ENCODE measurements at places on chromosomes 13 and 19. TPM values are rescaled to one million over a fixed set of nuclear protein-coding genes. Genes with fewer than 3 reads are reported as not detected.

TEX101 gene
- total RNA-seq, result not detected

SERP2 gene
- total RNA-seq, result 7.7 TPM

PSG1 gene
- total RNA-seq, result not detected

PRKACA gene
- 25.0 TPM for total RNA-seq

SUGP2 gene
- total RNA-seq, result 37.7 TPM

ANKRD24 gene
- total RNA-seq, result 0.20 TPM

TMEM150B gene
- 12.5 TPM for total RNA-seq

PGLYRP1 gene
- total RNA-seq, result not detected

CEBPA gene
- 21.3 TPM for total RNA-seq

DNA sequence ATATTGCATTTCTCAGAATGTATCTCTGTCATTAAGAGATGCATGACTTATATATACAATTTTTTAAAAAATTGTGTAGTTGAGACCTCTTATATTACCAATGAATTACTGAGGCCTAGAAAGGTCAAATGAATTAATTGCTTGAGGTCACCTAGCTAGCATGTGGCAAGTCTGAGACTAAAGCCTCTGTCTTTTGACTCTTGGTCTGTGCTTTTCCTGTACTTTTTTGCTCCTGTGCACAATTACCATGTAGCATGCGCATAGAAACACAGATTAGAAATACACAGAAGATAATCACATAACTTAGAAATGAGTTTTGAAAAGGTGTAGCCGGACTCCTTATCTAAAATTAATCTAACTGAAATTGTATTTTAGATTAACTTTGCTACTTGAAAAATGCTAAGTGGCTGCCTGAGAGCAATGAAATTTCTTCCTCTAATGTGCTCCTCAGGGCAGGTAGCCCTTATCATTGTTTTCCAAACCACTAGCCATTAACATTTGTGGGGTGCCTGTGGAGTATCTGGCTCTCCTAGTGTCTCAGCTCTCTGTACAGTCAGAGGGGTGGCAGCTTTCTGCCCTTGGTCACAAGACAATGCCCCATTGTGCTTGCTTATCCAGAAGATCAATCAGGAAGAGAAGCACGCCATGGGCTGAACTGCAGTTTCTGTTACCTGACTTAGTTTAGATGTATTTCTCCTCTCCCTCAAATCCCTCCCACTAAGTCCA is 119.6 kb downstream of the RFC3 start:
- DNase-seq, result peak; percentile 95

DNA sequence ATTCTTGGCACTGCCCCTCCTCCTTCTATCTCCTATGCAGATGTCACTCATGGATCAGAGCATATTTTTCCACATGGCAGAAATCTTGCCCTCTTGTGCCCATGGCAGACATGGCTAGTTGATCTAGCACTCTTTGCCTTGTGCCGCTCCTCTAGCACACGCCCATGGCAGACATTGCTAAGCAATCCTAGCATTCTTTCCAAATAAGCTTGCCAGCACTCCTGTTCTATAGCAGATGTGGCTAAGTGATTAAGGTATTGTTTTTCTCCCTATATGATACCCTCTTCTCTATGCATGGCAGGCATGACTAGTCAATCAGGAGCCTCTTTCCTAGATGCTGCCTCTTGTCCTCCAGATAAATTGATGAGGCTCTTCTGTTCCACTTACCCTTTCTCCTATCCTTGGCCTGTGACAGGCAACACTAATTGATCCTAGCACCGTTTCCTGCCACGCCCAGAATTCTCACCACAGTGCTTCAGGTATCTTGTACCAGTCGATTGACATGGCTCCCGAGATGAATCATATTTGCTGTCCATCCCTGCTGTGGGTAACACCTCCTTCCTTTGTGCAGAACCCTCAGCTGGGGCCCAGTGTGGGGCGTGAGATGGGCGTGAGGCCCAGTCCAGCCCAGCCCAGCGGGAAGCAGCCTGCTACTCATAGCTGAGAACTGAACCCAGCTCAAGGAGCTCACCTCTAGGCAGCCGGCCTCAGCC is 26.9 kb downstream of the TMED1 start:
- DNase-seq, result no peak

GRCh38 chr19:21587549-21587948 is 82.1 kb downstream of the ZNF429 start:
- no peak for DNase-seq

GRCh38 chr13:83880275-83881139 is 1.8 kb downstream of the SLITRK1 start:
- DNase-seq, result no peak

GRCh38 chr19:43715776-43716175 is at the start of gene IRGC:
TSS of gene IRGC (plus strand) at chr19:43716076. CDS start at chr19:43718559, 2,483 bp downstream.
- no peak for DNase-seq

GRCh38 chr13:51222686-51223559 is 725 bp downstream of the FAM124A start:
- DNase-seq, result no peak

- DNase-seq, result peak; percentile 99
These were observed 1.2 kb downstream of the RABAC1 start for GRCh38 chr19:41957838-41958366.

DNA sequence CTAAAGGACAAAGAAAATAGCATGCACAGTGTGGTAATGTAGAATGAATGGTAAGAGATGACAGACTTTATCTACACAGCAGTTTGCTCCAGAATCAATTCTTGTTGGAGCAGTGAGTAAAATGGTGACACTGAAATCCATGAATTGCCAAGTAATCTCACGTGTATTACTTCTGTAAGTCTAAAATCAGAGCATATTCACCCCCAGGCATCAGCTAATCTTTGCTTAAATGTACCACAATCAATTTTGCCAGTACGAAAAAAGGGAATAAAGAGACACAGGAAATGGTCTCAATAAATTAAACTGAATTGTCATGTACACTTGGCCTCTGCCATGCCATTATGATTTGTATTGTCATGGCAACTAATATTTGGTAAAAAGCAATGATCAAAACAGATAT is 294.2 kb downstream of the PCDH17 start:
- DNase-seq, result no peak

DNA sequence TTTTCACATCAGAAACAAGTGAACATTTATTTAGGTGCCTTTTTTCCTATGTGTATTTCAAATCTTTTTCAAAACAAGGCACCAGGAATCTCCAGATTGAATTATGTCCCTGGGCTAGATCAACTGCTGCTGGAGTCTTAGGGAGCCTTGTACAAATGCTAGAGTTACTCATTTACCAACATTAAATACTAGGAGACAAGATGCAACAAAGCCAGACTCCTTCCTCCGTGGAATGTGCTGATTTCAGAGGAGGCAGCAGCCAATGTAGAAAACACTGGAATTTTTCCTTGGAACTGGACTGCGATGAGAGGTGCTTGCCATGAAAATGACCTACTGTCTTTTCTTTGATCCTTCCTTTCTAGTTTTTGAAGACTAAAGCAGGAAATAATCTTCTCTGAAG is 1514.7 kb upstream of the MIR17HG start:
- no peak for DNase-seq

GRCh38 chr13:99843872-99844271 is 127.7 kb downstream of the ZIC5 start:
- no peak for DNase-seq

- no peak for DNase-seq
These were observed 45.3 kb upstream of the LSM14A start for GRCh38 chr19:34126966-34127365.

DNA sequence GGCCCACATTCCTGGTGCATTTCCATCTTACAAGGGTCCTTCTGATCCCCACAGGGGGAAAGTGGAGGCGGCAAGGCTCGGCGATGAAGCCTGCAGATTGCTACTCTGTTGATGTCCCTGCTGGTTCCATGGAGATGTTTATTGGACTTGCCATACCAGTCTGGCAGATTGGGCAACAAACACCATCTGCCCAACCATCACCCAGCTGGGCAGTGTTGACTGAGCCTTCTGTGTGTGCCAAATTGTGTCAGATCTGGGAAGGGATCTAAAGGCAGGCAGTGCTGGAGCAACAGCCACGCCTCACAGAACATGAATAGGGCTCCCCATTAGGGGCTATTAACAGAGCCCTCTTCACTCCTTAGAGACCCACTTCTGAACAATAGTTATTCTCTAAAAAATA is 35.0 kb downstream of the FLT1 start:
- DNase-seq, result no peak

- DNase-seq, result no peak
These were observed 47.0 kb downstream of the SACS start for GRCh38 chr13:23386533-23386932.

GRCh38 chr19:13610039-13610691 is 103.9 kb upstream of the CACNA1A start:
- no peak for DNase-seq

DNA sequence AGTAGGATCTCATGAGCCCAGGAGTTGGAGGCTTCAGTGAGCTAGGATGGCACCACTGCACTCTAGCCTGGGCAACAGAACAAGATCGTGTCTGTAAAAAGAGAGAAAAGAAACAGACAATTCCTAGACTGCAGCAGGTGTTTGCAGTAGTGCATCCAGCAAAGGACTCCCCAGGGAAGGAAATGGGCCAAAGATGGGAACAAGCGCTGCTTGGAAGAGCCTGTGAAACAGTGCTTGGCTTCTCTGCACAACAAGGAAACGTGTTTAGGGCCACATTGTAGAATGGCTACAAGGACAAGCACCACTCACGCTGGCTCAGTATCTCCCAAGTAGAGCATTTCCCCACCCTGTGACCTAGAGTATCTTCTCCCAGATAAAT is 35.5 kb upstream of the LDLR start:
- no peak for DNase-seq

- DNase-seq, result no peak
These were observed 804.9 kb upstream of the PRR20A start for GRCh38 chr13:56335775-56336174.

- no peak for DNase-seq
These were observed 117.7 kb upstream of the CACNA1A start for GRCh38 chr19:13623716-13624710.

GRCh38 chr13:50999641-51000040 is 90.0 kb downstream of the RNASEH2B start:
- no peak for DNase-seq

DNA sequence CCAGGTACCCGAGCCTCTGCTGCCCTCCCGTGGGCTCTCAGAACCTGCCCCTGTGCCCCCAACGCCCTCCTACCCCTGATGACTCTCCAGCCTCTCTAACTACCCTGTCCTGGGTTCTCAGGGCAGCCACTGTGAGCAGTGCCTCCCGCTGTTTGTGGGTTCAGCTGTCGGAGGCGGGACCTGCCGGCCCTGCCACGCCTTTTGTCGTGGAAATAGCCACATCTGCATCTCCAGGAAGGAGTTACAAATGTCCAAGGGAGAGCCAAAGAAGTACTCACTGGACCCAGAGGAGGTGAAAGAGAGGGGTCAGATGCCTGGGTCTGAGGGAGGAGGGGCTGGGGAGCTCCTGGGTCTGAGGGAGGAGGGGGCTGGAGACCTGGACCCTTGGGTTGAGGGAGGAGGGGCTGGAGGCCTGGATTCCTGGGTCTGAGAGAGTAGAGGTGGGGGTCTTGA is 20.0 kb downstream of the CNFN start:
- no peak for DNase-seq

DNA sequence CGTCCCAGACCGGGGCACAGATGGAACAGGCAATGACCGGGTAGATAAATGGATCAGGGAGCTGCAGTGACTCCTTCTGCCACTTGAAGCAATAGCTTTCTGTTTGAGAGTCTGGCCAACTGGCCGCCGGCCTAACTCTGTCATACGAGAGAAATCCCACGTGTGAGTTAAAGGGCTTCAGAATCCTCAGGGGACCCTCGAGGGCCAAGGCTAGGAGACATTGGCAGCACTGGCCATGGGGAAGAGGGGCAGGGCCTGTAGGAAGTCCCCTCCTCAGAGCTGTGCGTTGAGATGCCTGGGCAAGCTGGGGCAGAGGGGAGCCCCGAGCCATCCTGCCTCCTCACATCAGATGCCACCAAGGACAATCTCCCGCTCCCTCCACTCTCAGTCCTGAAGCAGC is 51.6 kb downstream of the KLF2 start:
- no peak for DNase-seq

GRCh38 chr13:23654111-23655110 is 84.2 kb downstream of the TNFRSF19 start:
- no peak for DNase-seq

- DNase-seq, result no peak
These were observed 81.3 kb downstream of the URI1 start for GRCh38 chr19:30023330-30023729.

DNA sequence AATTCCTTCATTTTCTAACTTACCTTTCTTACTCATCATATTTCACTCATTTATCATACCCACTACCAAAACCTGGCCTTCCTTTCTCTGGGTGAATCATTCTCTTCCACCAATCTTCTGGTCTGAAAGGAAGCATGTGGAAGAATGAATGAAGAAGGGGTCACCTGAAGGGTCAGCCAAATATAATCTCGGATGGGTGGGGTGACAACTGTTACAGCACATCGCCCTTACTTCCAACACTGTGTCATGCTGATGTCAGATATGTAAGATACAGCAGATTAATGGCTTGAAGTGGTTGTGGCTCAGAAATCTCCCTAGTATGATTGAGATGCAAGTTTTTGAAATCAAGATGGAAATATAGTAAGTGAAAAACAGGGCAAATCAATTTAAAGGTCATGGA is 401.7 kb upstream of the HTR2A start:
- no peak for DNase-seq

- no peak for DNase-seq
These were observed 1479.2 kb downstream of the SLITRK5 start for GRCh38 chr13:89150362-89150761.

DNA sequence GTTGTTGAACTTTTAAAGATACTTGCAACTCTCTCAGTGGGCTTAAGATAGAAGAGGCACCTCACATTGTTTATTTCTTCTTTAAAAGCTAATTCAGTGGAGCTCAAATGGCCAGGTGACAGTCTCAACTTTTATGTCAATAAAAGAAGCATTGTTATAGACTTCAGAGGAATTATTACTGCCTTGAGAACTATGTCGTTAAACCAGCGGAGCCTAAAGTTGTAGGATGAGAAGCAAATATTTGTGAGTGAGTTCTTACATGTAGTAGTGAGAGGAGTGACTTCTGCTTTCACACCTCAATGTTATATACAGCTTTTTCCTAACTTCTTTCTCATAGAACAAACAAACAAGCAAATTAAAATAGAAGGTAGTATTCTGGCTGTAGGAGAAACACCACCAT is 31.2 kb upstream of the DGKH start:
- DNase-seq, result peak; percentile 28

DNA sequence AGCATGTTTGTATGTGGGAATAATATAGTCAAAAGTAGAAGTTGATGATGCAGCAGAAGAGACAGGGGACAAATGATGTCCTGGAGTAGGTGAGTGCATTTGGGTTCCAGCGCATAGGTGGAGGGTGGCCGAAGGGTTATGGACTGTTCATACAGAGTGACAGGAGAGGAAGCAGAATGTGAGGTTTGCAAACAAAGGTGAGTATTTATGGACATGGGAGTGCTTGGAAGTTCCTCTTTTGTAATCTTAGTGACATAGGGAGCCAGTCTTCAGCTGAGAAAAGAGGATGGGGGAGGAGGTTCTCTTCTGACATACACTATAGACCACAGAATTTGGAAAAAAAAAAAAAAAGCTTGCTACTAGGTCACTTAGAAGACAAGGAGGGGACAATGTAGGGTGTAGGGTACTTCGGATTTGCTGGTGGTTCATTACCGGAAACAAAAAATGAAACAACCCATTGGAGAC is 331.6 kb downstream of the DLEU7 start:
- no peak for DNase-seq

GRCh38 chr13:113152984-113153809 is 5.3 kb upstream of the PROZ start:
- DNase-seq, result no peak

- DNase-seq, result no peak
These were observed 1466.4 kb downstream of the EFNB2 start for GRCh38 chr13:105069106-105069505.
